ENCODE measurements at places on chromosomes 1 and 21.

GRCh38 chr1:14704846-14705245, 106.4 kb downstream of the KAZN start:
- H3K27ac ChIP-seq = no peak overlapping the region
- no peak for DNase-seq
- no peaks in the 10 kb centered on the region for H3K4me1 ChIP-seq
- H3K27me3 ChIP-seq = no peaks in the 10 kb centered on the region
- H3K36me3 ChIP-seq = no peaks in the 10 kb centered on the region
- H3K4me3 ChIP-seq = no peak overlapping the region

DNA sequence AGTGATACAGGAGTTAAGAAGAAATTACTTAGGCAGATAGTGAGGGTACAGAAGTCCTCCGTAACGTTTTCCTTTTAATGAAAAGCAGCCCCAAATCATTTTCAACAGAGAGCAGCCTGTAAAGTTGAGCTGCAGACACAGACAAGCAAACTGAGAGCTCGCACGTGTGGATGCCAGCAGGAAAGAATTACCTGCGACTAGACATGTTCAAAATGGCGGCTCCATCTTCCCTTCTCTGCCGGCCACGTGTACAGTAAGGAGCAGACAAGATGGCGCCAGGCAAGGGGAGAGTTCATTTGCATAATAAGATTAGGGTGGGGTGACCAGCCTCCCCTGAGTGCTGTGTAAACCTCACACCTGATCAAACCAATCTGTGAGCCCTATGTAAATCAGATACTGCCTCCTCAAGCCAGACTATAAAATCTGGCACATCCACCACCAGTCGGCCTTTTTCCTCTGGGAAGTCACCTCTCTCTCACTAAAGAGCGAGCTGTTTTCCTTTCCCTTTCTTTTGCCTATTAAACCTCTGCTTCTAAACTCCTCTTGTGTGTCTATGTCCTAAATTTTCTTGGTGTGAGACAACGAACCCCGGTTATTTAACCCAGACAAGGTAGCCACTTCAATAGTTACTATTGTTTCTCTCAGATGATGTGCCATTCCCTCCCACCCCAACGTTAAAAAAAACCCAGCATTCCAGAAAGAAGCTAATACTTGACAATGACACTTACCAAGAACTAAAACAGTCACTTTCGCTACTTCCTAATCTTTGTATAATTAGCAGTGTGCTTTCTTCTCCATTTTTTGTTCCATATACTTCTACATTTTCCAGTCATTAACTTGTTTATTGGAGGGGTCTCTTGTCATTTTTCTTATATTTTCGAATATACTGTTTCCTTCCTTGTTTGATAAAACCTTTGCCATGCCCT, 27.4 kb downstream of the DUSP10 start:
- no peaks in the 10 kb centered on the region for H3K27me3 ChIP-seq
- no peak for DNase-seq
- H3K4me1 ChIP-seq = no peaks in the 10 kb centered on the region
- H3K4me3 ChIP-seq = no peak overlapping the region
- no peaks in the 10 kb centered on the region for H3K36me3 ChIP-seq

DNA sequence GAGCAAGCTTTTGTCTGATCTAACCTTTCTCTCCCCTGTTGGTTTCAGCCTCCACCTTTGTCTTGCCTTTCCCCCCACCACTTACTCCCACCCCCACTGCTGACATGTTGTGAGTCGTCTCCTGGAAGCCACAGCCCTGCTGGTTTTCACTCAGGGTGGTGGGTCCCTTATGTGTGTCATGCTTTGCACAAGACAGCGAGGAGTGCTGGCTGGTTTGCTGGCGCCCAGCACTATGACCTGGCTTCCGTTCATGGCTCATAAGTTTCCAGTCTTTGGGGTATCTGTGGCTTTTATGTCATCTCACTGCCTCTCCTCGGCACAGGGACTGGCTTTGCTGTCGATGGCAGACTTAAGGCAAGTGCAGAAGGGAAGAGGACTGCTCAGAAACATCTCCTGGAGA, 177.7 kb downstream of the KIF26B start:
- H3K4me3 ChIP-seq = no peak overlapping the region
- no peak for DNase-seq
- no peak overlapping the region for H3K27ac ChIP-seq
- H3K36me3 ChIP-seq = no peaks in the 10 kb centered on the region

DNA sequence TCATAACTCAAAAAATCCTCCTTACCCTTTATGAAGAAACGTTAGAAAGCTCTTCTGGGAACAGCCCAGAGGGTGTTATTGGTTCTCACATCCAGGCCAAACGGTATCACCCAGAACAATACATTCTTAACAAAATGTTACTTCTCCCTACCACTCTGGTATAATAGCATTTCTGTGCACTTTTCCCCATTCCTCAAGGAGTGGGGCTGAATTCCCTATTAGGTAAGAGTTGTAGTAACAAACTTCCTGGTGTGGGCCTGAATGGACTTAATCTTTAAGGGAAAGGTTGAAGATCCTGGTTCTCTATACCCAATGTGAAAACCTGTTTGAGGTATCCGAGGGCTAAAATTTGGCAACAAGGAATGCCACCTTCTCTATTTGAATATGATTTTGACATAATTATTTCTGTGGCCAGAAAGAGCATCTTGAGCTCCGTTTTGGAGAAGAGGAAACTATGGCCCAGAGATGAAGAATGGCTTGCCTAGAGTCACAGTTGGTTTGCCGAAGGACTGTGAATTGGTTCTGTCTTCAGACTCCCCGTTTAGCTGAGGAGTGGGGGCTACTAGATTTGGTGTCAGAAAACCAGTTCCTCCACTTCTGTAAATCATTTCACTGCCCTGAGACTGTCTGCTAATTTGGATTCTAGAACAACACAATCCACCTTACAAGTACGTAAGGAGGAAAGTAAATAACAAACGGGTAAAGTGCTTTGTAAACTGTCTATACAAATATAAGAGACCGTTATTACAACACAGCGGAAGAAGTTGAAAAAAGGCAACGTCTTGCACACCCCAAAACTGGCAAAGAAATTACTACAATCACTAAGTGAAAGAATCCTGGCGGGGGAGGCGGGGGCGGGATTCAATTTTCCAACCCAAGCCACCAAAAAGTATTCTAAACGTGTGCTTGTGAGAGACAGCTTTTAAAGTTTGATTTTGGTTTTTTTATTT, 2.3 kb downstream of the ANP32E start:
- H3K4me1 ChIP-seq = peaks cover 17% of the 10 kb centered on the region
- peak overlapping the region; percentile 90 for H3K4me3 ChIP-seq
- peaks cover 10% of the 10 kb centered on the region for H3K36me3 ChIP-seq
- H3K27me3 ChIP-seq = no peaks in the 10 kb centered on the region

All from Panc1 (cell line).